ENCODE measurements at places on chromosomes 3 and 15.

DNA sequence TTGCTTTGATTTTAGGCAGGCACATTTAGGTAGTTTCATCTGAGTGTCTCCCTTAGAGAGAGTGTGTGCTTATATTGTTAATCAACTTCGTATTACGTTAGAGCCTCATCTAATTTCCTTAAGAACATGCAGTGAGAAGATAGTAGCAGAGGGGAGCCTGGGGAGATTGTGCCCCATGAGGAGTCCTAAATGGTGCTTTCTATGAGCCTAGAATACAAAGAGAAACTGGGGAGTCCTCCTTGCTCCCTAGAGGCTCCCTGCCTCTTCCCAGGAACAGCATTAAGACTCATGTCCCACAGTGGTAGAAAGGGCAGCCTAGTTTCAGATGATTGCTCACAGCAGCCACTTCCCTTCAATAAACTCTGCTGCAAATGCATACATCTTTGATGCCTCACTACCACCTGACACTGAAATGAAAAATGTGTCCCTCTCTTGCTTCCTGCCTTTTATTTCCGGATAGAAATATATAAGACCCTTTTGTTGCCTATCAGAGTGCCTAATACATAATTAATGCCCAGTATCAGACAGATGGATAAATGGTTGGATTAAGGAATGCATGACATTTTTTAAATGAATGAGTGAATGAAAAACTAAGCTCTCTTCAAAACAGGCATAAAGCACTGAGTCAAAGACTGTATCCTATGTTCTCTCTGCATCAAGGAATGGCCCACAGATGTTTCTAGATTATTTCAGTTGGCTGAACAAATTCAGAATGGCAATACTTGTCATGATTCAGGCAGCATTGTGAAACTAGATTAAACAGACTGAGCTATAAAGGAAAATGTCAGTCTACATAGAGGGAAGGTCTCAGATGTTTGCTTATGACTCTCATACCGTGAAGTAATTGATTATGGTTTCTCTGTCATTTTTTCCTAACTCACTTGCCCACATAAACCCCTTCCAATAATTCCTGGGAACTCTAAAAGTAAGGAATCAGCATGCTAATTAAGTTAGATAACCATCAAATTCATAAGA is 362.1 kb downstream of the LRRC3B start:
- no peak for DNase-seq

- no peak for DNase-seq
These were observed 163.2 kb upstream of the COL8A1 start for GRCh38 chr3:99475229-99475628.

- DNase-seq = no peak
These were observed 20.4 kb downstream of the UACA start for GRCh38 chr15:70742928-70743327.

DNA sequence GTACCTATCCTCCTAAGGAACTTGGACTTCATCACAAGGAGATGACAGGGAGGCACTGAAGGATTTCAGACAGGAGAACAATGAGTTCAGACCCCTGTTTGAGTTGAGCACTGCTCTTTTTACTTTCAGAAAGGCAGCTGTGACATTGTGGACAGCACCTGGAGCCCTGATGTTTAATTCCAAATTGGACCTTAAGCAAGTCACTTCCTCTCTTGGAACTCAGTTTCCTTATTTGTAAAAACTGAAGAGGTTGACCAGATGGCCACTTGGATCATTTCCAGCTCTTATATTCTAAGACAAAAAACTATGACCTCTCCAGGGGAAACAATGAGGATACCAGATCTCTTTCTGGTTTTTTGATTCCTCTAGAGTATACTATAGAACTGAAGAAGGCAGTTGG is 34.1 kb upstream of the SMAD3 start:
- DNase-seq = no peak

DNA sequence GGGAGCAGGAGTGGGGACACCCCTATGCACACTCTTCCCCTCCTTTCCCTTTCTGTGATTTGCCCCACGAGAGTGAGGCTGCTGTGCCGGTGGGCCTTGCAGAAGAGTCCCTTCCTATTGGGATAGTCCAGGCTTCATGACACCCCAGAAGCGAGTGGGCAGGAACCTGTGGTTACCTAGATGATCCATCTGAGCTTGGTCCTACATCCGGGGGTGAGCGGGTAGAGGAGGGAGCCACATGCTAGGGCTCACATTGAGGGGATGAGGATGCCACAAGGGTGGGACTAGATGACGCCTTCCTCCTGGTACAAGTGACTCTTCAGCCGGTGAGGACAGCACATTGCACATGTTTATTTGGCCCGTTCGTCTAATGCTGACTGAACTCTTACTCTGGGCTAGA is 43.1 kb upstream of the ADPGK start:
- DNase-seq = no peak

- DNase-seq = no peak
These were observed 55.8 kb downstream of the SHOX2 start for GRCh38 chr3:158050461-158050860.

DNA sequence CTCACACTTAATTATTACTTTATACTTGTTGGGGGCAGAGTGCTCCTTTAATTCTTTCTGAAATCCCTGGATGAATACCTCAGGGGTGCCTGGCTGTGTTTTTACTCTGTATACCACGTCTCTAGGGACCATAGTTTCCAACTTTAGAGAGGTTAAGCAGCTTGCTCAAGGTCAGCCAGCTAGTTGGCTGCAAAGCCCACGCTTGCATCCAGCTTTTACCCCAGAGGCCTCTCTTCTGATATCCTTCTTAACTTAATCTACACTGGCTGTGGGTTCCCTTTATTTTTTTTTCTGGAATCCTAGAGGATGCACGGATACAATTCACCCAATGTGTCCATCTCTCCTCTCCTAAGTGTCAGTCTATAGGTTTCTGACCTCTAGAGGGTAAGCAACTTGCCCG is 1.4 kb downstream of the PDZRN3 start:
- DNase-seq = no peak

- DNase-seq = no peak
These were observed 769 bp upstream of the CSPG4 start for GRCh38 chr15:75713338-75713895.

GRCh38 chr3:136671921-136672320 is 80.3 kb downstream of the STAG1 start:
- no peak for DNase-seq

- DNase-seq = no peak
These were observed 10.1 kb downstream of the MELTF start for GRCh38 chr3:197019535-197019934.

GRCh38 chr3:44984335-44984734 is 8.3 kb downstream of the EXOSC7 start:
- no peak for DNase-seq
